ENCODE measurements at places on chromosomes 2 and 18. TPM values are rescaled to one million over a fixed set of nuclear protein-coding genes. Genes with fewer than 3 reads are reported as not detected.
A peak's percentile ranks its signal among the peaks of the same experiment; 100 is the strongest.

DNA sequence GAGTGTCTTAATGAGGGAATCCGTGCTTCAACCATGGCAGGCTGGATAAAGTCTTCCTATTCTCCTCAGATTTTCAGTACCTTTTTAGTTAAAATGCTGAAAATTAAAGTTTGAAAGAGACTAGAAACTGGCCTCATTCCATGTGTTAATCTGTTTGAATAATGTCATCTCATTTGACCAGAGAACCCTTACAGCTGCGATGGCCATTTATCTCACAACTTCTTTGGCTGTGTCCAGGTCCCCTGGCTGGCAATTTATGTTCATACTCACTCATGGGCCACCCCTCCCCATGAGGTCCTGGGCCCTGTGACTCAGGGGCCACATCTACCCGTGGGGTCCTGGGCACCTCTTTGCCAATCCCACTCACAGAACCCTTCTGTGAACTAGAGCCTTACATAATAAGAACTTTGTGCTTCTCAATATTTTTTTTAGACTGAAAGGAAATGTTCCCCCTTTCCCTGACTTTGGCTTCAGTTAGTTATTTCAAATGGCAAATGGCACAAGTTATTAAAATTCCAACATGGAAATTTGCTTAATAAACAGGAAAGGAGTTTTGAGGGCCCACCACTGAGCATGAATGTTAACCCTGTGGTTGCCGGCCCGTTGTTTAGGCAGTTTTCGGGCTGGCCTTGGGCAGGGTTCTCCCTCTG, 134.6 kb downstream of the UXS1 start:
- H3K4me3 ChIP-seq = no peak overlapping the region
- H3K27ac ChIP-seq = no peak overlapping the region
- peaks cover 4% of the 10 kb centered on the region for H3K27me3 ChIP-seq
- DNase-seq = no peak
- peaks cover 2% of the 10 kb centered on the region for H3K36me3 ChIP-seq
- peaks cover 49% of the 10 kb centered on the region for H3K4me1 ChIP-seq

GRCh38 chr2:1778566-1778965, 34.3 kb upstream of the PXDN start:
- H3K27me3 ChIP-seq = no peaks in the 10 kb centered on the region
- no peak for DNase-seq
- H3K4me1 ChIP-seq = peaks cover 18% of the 10 kb centered on the region
- H3K36me3 ChIP-seq = no peaks in the 10 kb centered on the region

RAB6C gene
- total RNA-seq = 0.14 TPM

NOSTRIN gene
- not detected for total RNA-seq

- DNase-seq = no peak
- H3K4me3 ChIP-seq = no peak overlapping the region
- no peaks in the 10 kb centered on the region for H3K27me3 ChIP-seq
- H3K36me3 ChIP-seq = peaks cover 18% of the 10 kb centered on the region
- H3K4me1 ChIP-seq = peaks cover 62% of the 10 kb centered on the region
- peak overlapping the region; percentile 51 for H3K27ac ChIP-seq
Measured at GRCh38 chr2:216171011-216171410, 61.9 kb downstream of the XRCC5 start.

DNA sequence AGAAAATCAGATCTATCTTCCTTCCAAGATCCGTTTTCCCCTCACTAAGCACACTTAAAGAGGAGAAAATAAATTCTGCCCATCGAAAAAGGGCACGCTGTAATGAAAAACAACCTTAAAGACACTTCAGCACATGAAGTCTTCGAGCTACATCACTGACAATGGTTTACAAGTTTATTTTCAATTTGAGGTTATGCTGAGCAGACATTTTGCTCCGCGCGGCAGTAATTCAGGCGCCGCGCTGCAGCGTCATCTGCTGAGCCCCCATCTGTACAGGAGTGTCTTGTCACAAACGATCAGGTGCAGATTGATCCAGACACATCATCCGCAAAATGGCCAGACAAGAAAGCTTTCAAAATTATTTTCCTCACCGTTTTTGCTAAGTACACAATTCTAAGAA, 341.7 kb downstream of the STK39 start:
- H3K27me3 ChIP-seq = peaks cover 21% of the 10 kb centered on the region
- H3K27ac ChIP-seq = no peak overlapping the region
- no peaks in the 10 kb centered on the region for H3K4me1 ChIP-seq
- no peak for DNase-seq
- H3K36me3 ChIP-seq = no peaks in the 10 kb centered on the region
- no peak overlapping the region for H3K4me3 ChIP-seq

MALL gene
- not detected for total RNA-seq

- H3K36me3 ChIP-seq = no peaks in the 10 kb centered on the region
- H3K4me3 ChIP-seq = no peak overlapping the region
- H3K4me1 ChIP-seq = peaks cover 7% of the 10 kb centered on the region
Measured at GRCh38 chr18:45833846-45834245, 8.4 kb downstream of the SIGLEC15 start.

DNER gene
- not detected for total RNA-seq

POTEC gene
- not detected for total RNA-seq

- H3K4me1 ChIP-seq = no peaks in the 10 kb centered on the region
- no peaks in the 10 kb centered on the region for H3K36me3 ChIP-seq
- H3K27ac ChIP-seq = no peak overlapping the region
- H3K4me3 ChIP-seq = no peak overlapping the region
- peaks cover 47% of the 10 kb centered on the region for H3K27me3 ChIP-seq
Measured at GRCh38 chr2:173395567-173396351, 41.1 kb downstream of the CDCA7 start.

DNA sequence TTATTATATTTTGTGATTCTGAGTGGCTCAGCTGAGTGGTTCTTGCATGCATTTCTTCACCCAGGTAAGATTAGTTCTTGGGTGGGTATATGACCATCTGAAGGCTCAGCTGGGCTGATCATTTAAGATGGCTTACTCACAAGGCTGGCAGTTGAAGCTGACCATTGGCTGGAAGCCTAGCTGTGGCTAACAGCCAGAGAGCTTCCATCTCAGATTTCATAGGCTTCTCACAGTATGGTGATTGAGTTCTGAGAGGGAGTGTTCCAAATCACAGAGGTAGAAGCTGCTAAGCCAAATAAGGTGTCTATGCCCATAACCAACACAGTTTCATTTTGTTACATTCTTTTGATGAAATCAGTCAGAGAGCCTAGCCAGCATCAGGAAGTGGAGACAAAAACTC, 117.4 kb upstream of the RPRM start:
- no peaks in the 10 kb centered on the region for H3K27me3 ChIP-seq
- no peaks in the 10 kb centered on the region for H3K4me1 ChIP-seq
- H3K27ac ChIP-seq = no peak overlapping the region
- H3K4me3 ChIP-seq = no peak overlapping the region
- H3K36me3 ChIP-seq = no peaks in the 10 kb centered on the region

- no peak for DNase-seq
- H3K36me3 ChIP-seq = no peaks in the 10 kb centered on the region
- peaks cover 63% of the 10 kb centered on the region for H3K4me1 ChIP-seq
- no peaks in the 10 kb centered on the region for H3K27me3 ChIP-seq
Measured at GRCh38 chr2:170505631-170506275, 209.4 kb upstream of the SP5 start.

DNA sequence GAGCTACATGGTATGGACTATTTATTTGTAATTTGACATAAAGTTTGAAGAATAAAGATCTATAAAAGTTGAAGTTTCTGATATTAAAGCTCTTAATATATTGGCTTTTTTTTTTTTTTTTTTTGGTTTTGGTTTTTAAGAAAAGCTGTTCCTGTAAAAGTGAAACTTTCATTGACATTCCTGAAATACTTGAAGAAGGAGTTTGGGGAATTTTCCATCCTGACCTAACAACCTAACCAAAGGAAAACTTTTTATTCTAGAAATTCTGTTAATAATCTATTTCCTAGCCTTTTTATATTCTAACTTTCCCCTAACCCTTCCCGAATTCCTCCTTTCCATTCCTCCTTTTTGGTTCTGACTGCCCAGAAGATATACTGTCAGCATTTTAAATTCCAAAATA, 83.7 kb downstream of the ACSL3 start:
- no peaks in the 10 kb centered on the region for H3K27me3 ChIP-seq
- no peak overlapping the region for H3K27ac ChIP-seq

DNA sequence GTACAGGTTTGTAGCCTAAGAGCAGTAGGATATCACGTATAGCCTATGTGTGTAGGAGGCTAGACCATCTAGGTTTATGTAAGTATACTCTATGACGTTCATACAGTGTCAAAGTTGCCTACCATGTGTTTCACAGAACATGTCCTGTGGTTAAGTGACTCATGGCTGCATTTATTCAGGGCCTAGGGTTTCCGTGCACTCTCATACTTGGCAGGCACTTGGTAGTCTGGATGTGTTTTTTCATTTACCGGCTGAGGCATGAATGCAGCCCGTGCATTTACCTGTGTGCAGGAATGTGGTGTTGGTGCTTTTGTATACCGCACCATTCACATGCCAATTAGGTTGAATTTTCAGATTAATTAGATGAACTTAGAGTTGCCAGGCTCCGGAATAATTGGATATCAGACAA, 43.4 kb downstream of the MYL12B start:
- DNase-seq = peak; percentile 69
- peaks cover 22% of the 10 kb centered on the region for H3K4me1 ChIP-seq
- H3K4me3 ChIP-seq = peak overlapping the region; percentile 73
- H3K36me3 ChIP-seq = no peaks in the 10 kb centered on the region
- H3K27me3 ChIP-seq = peaks cover 25% of the 10 kb centered on the region
- peak overlapping the region; percentile 97 for H3K27ac ChIP-seq

DNA sequence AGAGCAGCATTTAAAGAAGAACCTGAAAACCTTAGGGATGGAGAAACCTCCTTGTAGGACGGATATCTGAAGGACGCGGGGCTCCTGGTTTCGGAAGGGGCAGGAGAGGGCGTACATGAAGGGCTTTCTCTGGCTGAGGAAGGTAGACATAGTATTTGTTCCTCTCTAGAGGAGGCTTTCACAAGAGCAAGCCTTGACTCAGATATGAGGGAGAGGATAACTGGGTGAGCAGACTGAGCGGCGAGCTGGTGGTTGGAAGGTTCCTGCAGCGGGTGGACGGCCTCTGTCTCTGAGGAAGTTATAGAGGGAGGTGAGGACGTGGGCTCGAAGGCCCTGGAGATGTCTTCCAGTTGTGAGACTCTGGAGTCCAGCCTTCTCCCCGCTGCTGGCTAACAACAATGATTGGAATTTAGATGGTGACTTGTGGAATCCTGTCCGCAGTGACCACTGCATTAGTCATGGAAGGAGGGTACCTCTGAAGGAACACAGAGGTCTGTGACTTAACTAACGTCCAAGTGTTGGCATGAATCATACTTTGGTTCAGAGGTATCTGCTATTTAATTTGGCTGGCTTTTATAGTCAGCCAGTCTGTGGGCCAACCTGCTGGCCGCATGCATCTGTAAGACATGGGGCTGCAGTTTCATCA, 80.9 kb downstream of the ASAP2 start:
- no peak for DNase-seq
- H3K4me3 ChIP-seq = no peak overlapping the region
- no peaks in the 10 kb centered on the region for H3K36me3 ChIP-seq
- no peaks in the 10 kb centered on the region for H3K4me1 ChIP-seq
- no peak overlapping the region for H3K27ac ChIP-seq
- peaks cover 13% of the 10 kb centered on the region for H3K27me3 ChIP-seq

DNA sequence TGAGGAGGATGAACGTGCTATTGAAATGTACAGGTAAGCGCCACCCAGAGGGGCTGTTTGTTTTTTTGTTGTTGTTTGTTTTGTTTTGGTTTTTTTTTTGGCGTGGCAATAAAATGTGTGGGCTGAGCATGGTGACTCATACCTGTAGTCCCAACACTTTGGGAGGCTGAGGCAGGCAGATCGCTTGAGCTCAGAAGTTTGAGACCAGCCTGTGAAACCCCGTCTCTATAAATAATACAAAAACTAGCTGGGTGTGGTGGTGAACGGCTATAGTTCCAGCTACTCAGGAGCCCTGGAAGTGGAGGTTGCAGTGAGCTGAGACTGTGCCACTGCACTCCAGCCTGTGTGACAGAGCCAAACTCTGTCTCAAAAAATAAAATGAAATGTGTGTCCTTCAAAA, 6.2 kb downstream of the PDCL3 start:
- H3K36me3 ChIP-seq = peaks cover 3% of the 10 kb centered on the region
- peak overlapping the region; percentile 1 for H3K4me3 ChIP-seq
- DNase-seq = no peak
- peaks cover 34% of the 10 kb centered on the region for H3K4me1 ChIP-seq
- H3K27ac ChIP-seq = peak overlapping the region; percentile 78

GRCh38 chr2:207929923-207930322, 95.4 kb downstream of the PLEKHM3 start:
- H3K27me3 ChIP-seq = no peaks in the 10 kb centered on the region
- H3K4me1 ChIP-seq = no peaks in the 10 kb centered on the region
- no peaks in the 10 kb centered on the region for H3K36me3 ChIP-seq
- no peak overlapping the region for H3K27ac ChIP-seq
- no peak for DNase-seq

POTEI gene
- total RNA-seq = not detected

DNA sequence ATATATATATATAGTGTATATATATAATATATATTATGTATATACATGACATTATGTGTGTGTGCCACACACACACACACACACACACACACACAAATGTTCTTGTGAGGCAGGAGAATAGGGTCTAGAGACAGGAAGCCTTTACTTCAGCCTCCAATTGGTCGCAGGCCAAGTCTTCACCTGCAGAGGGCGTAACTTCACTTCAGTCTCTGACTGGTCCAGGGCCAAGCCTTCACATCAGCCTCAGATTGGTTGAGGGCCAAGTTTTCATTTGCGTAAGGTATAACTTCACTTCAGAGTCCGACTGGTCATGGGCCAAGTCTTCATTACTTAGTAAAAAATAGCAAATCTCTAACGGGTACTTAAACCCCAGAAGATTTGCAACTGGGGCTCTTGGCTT, 13.2 kb upstream of the SS18 start:
- H3K27ac ChIP-seq = no peak overlapping the region
- no peaks in the 10 kb centered on the region for H3K4me1 ChIP-seq
- H3K4me3 ChIP-seq = no peak overlapping the region
- no peaks in the 10 kb centered on the region for H3K27me3 ChIP-seq

- no peaks in the 10 kb centered on the region for H3K36me3 ChIP-seq
- H3K27me3 ChIP-seq = peaks cover 13% of the 10 kb centered on the region
- peak; percentile 41 for DNase-seq
- peaks cover 40% of the 10 kb centered on the region for H3K4me1 ChIP-seq
- H3K27ac ChIP-seq = no peak overlapping the region
- peak overlapping the region; percentile 32 for H3K4me3 ChIP-seq
Measured at GRCh38 chr2:23452853-23453420, 68.0 kb downstream of the KLHL29 start.
